ENCODE measurements at places on chromosomes 1 and 21.
A peak's percentile ranks its signal among the peaks of the same experiment; 100 is the strongest.

- no peak for DNase-seq
Measured at GRCh38 chr1:203860396-203861025, 888 bp upstream of the SNRPE start.

GRCh38 chr1:21175670-21176581, 771 bp downstream of the EIF4G3 start:
- peak; percentile 17 for DNase-seq

- no peak for DNase-seq
Measured at GRCh38 chr1:228241259-228241658, 33.4 kb downstream of the OBSCN start.

DNA sequence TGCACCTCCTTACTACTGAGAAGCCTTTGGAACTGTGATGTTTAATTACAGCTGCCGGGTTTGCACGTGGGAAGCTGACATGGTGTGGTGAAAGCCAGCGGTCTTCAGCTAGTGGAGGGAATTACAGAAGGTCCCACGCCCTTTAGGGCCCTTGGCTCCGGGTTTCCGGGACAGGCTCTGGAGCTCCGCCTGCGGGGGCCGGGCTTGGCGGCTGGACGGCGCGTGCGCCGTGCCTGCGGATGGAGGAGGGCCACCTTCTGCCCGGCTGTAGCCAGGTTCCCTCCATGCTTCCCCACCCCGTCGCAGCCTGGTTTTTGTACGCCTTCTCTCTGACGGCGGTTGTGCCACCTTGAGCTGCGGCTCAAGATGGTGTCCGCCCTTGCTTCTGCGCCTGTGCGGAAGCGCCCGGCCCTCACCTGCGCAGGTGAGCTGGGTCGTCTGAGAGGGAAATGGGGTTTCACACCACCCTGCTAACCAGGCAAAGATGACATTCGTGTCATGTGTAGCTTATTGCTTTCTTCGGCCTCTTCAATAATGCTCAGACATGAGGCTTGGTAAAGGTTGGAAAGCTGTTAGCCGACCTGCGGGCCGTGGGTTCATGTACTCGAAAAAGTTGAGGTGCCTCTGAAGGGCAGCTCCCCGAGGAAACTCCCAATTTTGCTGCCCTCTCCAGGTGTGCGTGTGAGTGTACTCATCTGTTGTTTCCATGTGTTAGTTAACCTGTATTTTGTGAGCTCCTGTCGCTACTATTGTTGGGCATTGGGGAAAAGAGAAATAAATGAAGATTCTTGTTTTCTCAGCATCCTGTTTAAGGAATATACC, 36.6 kb upstream of the OPRD1 start:
- DNase-seq = peak; percentile 41

GRCh38 chr1:234721476-234722269, 111.7 kb upstream of the IRF2BP2 start:
- no peak for DNase-seq

DNA sequence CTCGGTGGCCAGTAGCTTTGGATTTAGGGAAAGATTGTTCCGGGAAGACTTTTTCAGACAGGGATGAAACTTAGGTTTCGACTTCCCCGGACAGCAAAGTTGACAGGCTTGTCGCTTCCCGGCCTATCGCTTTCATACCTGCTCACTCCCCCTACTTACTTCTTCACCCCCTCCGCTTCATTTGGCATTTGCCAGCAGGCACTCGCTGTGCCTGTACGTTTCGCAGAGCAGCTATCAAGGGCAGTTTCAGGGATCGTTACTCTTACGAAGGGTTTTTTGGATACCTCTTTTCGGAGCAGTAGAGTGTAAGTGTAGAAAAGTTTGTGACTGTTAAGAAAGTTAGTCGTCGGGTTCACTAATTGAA, 393 bp downstream of the BLZF1 start:
- DNase-seq = no peak

DNA sequence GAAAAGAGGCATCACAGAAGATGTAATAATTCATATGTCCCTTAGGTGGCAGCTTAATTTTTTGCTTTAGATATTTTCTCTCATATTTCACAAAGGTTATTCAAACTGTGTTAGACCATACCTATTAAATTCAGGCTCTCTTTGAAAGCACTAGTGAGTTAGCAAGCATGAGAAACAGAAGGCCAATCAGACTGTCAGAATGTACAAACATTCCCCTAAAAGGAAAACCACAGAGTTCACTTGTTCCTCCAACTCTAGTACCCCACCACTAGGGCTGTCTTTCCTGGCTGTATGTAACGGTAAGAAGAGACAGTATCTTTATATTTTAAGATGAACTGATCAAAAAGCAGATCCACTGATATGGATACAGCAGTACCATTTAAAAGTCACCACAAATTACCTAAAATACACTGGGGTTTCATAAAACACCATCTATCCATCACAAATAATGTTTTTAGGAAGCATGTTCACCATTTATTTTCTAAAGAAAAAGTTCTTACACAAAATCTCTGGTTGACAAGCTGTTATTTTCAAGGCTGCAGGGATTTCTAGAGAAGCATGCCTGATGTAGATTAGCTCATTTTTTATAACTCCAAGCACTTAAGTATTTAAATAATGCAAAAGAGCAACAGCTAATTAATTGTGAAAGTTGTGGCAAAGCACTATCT, 1.8 kb downstream of the ARPC5 start:
- DNase-seq = no peak

- DNase-seq = peak; percentile 43
Measured at GRCh38 chr1:36650200-36651065, 167.7 kb upstream of the CSF3R start.

DNA sequence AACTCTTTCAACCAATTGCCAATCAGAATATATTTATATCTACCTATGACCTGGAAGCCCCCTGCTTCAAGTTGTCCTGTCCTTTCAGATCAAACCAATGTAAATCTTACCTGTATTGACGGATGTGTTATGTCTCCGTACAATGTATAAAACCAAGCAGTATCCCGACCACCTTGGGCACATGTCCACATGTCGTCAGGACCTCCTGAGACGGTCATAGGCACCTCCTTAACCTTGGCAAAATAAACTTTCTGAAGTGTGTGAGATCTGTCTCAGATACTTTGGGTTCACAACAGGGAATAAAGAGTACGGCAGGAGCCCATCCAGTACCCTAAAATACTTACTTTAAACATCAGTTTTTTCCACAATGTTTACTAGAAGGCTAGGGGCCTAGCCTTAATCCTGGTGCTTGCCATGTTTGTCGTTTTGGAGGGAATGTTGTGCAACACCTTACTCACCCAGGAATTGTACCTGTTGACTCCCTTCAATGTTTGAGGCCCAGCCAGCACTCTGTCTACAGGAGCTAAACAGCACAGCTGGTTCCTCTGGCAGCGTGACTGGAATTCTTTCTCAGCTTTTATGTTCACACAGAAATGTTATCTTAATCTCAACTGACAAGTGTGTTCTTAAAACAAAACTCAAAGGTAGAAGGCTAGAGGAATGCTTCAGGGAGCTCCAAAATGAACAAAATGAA, 90.8 kb upstream of the USP25 start:
- DNase-seq = no peak

GRCh38 chr1:202291961-202292712, 49.6 kb downstream of the UBE2T start:
- no peak for DNase-seq

- DNase-seq = no peak
Measured at GRCh38 chr1:225974454-225974853, 24.7 kb downstream of the SDE2 start.
